ENCODE measurements at places on chromosomes 6 and 20.

- no peak overlapping the region for H3K27ac ChIP-seq
- H3K4me3 ChIP-seq = no peak overlapping the region
- no peaks in the 10 kb centered on the region for H3K27me3 ChIP-seq
- no peaks in the 10 kb centered on the region for H3K36me3 ChIP-seq
- H3K4me1 ChIP-seq = peaks cover 5% of the 10 kb centered on the region
Observed at GRCh38 chr6:168542301-168542700, 101.3 kb downstream of the SMOC2 start.

- H3K36me3 ChIP-seq = no peaks in the 10 kb centered on the region
- H3K27ac ChIP-seq = no peak overlapping the region
- H3K4me3 ChIP-seq = no peak overlapping the region
- H3K27me3 ChIP-seq = no peaks in the 10 kb centered on the region
- DNase-seq = no peak
Observed at GRCh38 chr6:20919677-20920385, 385.6 kb downstream of the CDKAL1 start.

GRCh38 chr6:113281431-113281830, 575.7 kb upstream of the MARCKS start:
- no peak overlapping the region for H3K4me3 ChIP-seq
- H3K36me3 ChIP-seq = no peaks in the 10 kb centered on the region
- DNase-seq = no peak

DNA sequence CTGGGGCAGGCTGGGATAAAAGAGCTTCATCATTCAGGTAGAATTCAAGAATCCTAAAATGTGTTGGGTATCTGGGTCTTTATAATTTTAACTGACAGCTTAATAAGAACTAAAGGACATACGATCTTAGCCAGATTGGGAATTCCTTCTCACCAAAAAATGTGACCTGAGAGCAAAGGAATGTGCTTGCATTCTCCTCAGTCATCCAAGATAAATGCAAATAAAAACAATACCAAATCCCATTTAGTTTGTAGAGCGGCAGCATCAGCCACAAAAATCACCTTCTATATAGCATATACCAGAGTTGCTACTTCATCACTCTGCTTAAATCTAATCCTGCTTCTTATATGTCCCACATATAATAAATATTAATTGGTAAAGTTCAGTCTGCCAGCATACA, 16.9 kb downstream of the USP49 start:
- DNase-seq = no peak
- H3K27ac ChIP-seq = no peak overlapping the region
- H3K4me1 ChIP-seq = no peaks in the 10 kb centered on the region
- H3K36me3 ChIP-seq = no peaks in the 10 kb centered on the region
- no peak overlapping the region for H3K4me3 ChIP-seq

DNA sequence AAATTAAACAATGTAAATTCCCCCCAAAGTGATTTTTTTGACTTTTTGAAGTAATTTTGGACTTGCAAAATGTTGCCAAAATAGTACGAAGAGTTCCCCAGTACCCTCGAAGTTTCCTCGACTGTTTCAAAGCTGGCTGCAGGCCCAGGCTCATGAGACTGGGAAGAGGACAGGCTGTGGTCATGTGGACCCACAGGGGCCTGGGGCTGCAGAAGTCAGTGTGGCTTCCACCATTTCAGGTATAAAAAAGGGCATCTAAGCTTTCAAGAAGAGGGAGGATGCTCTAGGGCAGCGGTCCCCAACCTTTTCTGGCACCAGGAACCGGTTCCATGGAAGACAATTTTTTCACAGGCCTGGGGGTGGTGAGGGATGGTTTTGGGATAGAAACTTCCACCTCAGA, 75.0 kb downstream of the PTPN1 start:
- no peaks in the 10 kb centered on the region for H3K4me1 ChIP-seq
- DNase-seq = no peak
- no peak overlapping the region for H3K4me3 ChIP-seq

DNA sequence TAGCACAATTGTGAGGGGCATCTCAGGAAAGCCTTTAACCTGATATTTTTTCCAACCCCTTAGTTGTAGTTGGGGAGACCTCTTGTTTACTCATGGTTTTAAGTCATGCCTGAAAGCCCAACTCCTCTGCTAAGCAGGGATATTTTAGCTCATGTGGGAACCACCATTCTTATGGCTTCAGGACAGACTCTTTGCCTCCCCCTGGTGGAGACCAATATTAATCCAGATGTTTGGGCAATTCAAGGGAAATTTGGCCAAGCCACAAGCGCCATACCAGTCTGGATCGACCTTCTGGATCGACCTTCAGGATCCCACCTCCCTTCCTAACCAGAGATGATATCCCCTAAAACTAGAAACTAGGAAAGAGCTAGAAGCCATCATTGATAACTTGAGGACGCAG, 211.2 kb downstream of the C6orf118 start:
- DNase-seq = peak; percentile 11
- no peaks in the 10 kb centered on the region for H3K4me1 ChIP-seq
- H3K27me3 ChIP-seq = no peaks in the 10 kb centered on the region
- H3K27ac ChIP-seq = no peak overlapping the region
- H3K4me3 ChIP-seq = no peak overlapping the region
- no peaks in the 10 kb centered on the region for H3K36me3 ChIP-seq

GRCh38 chr6:104532462-104532861, 327.3 kb downstream of the HACE1 start:
- H3K36me3 ChIP-seq = no peaks in the 10 kb centered on the region
- DNase-seq = no peak
- no peaks in the 10 kb centered on the region for H3K4me1 ChIP-seq
- H3K27ac ChIP-seq = no peak overlapping the region
- H3K27me3 ChIP-seq = no peaks in the 10 kb centered on the region

DNA sequence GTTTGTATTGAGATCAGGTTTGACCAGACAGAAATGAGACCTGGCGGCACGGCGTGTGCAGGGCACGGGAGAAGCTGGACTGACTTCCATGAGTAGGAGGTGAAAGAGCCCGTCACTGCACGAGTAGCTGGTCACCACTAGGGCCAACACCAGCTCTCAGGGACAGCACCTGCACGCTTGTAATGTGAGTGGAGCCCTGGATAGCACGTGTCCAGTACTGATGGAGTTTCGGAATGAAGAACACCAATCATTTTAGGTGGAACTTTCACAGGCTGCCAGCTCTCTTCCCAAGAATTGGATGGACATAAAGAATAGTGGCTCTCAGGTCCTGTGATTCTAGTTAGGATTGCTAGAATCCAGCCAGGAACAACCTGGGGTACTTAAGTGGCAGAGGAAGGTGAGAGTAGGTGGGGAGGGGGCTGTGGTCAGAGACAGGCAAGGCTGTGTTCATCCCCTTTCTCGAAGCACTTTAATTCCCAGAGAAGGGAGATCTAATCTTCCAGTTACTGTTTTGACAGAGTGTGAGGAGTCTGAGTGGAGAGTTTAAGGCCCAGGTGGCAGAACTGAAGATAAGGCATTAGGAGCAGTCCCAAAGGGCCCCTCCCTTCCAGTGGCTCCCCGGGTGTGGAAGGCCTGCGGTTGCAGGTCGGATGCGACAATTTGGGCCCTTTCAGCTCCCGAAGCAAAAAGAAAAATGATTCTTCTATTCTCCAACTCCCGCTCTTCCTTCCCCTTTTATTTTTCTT, 314.8 kb downstream of the QKI start:
- no peak overlapping the region for H3K4me3 ChIP-seq
- no peak for DNase-seq
- no peak overlapping the region for H3K27ac ChIP-seq
- H3K27me3 ChIP-seq = no peaks in the 10 kb centered on the region
- H3K36me3 ChIP-seq = no peaks in the 10 kb centered on the region

- H3K4me3 ChIP-seq = no peak overlapping the region
- H3K27me3 ChIP-seq = no peaks in the 10 kb centered on the region
- no peak overlapping the region for H3K27ac ChIP-seq
- DNase-seq = no peak
Observed at GRCh38 chr6:24228681-24229255, 102.8 kb downstream of the NRSN1 start.

DNA sequence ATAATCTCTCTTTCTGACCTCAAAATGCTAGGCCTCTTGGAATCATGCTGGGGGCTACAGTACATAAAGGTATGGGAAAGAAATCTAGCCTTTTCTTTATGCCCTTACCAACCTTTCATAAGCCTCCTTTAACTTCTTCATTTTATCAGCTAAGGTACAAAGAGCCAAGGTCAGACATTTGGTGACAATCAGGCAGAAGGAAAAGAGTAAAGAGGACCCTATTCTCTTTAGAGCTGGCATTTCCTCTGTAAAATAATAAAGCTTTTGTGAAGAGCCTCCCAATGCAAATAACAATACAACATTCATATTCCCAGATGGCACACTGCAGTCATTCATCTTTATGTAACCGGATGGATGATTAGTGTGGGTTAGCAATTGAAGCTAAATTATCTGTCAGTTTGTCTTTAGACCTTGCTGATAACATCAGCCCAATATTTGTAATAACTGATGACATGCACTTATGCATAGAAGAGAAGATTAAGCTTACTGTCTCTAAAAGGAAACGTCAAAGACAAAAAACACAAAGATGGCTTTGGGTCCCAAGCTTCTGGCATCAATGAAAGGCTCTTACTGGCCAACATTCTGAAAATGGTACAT, 163.1 kb downstream of the IBTK start:
- no peaks in the 10 kb centered on the region for H3K27me3 ChIP-seq
- H3K4me3 ChIP-seq = no peak overlapping the region
- H3K27ac ChIP-seq = no peak overlapping the region
- H3K4me1 ChIP-seq = no peaks in the 10 kb centered on the region

DNA sequence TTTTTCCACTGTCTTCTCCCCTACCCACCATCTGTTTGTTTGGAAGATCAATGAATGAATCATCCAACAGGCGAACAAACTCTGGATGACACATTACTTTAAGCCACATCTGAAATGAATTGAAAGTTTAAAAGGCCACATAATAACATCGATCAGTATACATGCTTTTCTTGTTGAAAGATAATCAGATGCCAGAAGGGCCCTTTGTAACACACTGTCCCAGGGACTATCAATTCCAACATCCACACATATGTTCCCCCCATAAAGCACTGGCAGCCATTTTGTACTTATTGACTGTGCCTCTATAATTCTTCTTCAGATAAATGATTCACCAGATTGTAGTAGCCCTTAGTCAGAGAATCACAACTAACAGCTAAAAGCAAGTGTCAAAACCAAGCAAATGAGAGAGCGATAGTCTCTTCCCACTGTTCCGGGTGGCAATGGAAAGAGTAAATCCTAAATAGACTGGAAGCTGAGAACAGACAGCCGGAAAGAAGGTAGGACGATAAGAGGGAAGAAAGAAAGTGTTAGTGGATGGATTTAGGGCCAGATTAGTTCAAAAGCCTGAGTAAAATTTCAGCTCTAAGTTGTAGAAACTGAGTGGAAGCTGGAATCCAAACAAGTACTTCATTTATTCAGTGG, 184.9 kb upstream of the TENT5A start:
- no peaks in the 10 kb centered on the region for H3K27me3 ChIP-seq
- H3K36me3 ChIP-seq = no peaks in the 10 kb centered on the region

GRCh38 chr6:27145731-27146455, 101.6 kb upstream of the PRSS16 start:
- DNase-seq = no peak
- H3K27ac ChIP-seq = no peak overlapping the region
- H3K27me3 ChIP-seq = no peaks in the 10 kb centered on the region
- H3K4me3 ChIP-seq = peak overlapping the region; percentile 53

- no peak overlapping the region for H3K27ac ChIP-seq
- no peaks in the 10 kb centered on the region for H3K36me3 ChIP-seq
Observed at GRCh38 chr6:87384038-87384437, 23.7 kb upstream of the CFAP206 start.

GRCh38 chr6:116458264-116458663, 2.9 kb upstream of the CALHM6 start:
- peaks cover 11% of the 10 kb centered on the region for H3K27me3 ChIP-seq
- H3K4me1 ChIP-seq = no peaks in the 10 kb centered on the region
- H3K36me3 ChIP-seq = no peaks in the 10 kb centered on the region
- DNase-seq = no peak
- H3K4me3 ChIP-seq = no peak overlapping the region

- no peak overlapping the region for H3K4me3 ChIP-seq
- peaks cover 5% of the 10 kb centered on the region for H3K36me3 ChIP-seq
- DNase-seq = no peak
- peaks cover 3% of the 10 kb centered on the region for H3K4me1 ChIP-seq
- H3K27ac ChIP-seq = no peak overlapping the region
Observed at GRCh38 chr6:33707771-33708170, 3.7 kb downstream of the UQCC2 start.

GRCh38 chr6:149884617-149885016, 13.3 kb downstream of the RAET1E start:
- no peak overlapping the region for H3K27ac ChIP-seq
- DNase-seq = no peak
- no peaks in the 10 kb centered on the region for H3K36me3 ChIP-seq
- no peak overlapping the region for H3K4me3 ChIP-seq
- H3K27me3 ChIP-seq = no peaks in the 10 kb centered on the region

- no peak for DNase-seq
- no peaks in the 10 kb centered on the region for H3K36me3 ChIP-seq
- H3K4me3 ChIP-seq = no peak overlapping the region
- no peaks in the 10 kb centered on the region for H3K27me3 ChIP-seq
Observed at GRCh38 chr6:19209202-19209601, 628.0 kb upstream of the ID4 start.

DNA sequence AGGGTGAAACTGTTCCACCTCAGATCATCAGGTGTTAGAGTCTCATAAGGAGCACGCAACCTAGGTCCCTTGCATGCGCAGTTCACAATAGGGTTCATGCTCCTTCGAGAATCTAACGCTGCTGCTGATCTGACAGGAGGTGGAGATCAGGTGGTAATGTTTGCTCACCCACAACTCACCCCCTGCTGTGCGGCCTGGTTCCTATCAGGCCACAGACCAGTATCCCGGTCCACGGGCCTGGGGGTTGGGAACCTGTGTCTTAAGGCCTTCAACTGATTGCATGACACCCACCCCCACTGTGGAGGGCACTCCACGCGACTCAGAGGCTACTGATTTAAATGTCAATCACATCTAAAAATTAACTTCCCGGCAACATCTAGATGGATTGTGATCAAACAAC, 411.2 kb upstream of the SULF2 start:
- H3K4me3 ChIP-seq = no peak overlapping the region
- no peak for DNase-seq
- H3K36me3 ChIP-seq = no peaks in the 10 kb centered on the region
- H3K27me3 ChIP-seq = no peaks in the 10 kb centered on the region
- H3K4me1 ChIP-seq = no peaks in the 10 kb centered on the region
- no peak overlapping the region for H3K27ac ChIP-seq

GRCh38 chr20:20446001-20446400, 78.1 kb downstream of the INSM1 start:
- no peak for DNase-seq
- no peak overlapping the region for H3K27ac ChIP-seq
- peaks cover 2% of the 10 kb centered on the region for H3K4me1 ChIP-seq
- H3K27me3 ChIP-seq = no peaks in the 10 kb centered on the region

DNA sequence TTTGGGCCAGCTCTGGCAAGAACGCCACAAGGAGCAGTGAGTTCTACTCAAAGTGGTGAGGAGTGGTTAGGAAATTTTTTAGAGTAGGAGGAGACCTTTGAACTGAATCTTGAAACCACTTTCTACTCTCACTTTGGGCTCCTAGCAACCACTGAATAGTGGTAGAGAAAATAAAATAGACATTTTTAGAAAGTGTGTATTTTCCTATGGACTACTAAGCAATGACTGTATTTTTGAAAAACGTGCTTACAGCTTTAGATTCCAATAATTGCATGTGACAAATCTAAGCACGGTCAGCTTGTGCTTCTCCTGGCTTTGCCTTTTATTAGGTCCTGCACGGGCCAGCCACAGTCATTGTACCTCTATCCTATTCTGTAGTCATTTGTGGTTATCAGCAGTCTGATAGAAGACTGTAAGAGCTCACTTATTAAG, 8.7 kb upstream of the IFNGR1 start:
- H3K4me1 ChIP-seq = no peaks in the 10 kb centered on the region
- H3K27ac ChIP-seq = no peak overlapping the region
- H3K36me3 ChIP-seq = no peaks in the 10 kb centered on the region
- no peak for DNase-seq
